Cardiac septum (tissue), 1 donor: ENCODE measurements at places on chromosomes 11 and 22. TPM values are rescaled to one million over a fixed set of nuclear protein-coding genes. Genes with fewer than 3 reads are reported as not detected.

SPON1 gene
- 6.2 TPM for total RNA-seq

CNTF gene
- 1.3 TPM for total RNA-seq

GAS2 gene
- total RNA-seq, result 14.3 TPM

PHLDB1 gene
- total RNA-seq, result 155 TPM

NCAM1 gene
- 472 TPM for total RNA-seq

RASSF7 gene
- total RNA-seq, result 2.6 TPM

ST14 gene
- total RNA-seq, result 0.65 TPM

ASCL2 gene
- not detected for total RNA-seq

DNAJB7 gene
- total RNA-seq, result not detected

LGALS12 gene
- total RNA-seq, result 0.83 TPM

KLHDC7B gene
- total RNA-seq, result 0.08 TPM

DNA sequence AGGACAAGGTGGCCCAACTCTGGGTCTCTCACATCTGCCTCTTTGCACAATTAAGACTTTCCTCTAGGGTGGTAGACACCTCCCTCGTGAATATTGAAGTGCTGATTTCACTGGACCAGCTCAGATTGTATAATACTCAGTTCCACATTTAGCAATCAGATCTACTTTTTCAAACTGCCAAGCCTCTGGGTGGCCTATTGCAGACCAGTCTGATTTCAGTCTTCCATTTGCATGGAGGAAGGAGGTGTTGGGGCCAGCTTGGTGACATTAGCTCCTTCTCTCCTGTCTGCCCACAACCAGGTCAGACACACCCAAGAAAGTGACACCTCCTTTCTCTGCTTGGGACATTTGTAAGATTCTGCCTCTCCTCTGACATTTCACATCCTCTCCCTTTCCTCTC is 78.2 kb downstream of the PPFIBP2 start:
- DNase-seq, result peak; percentile 71

DNA sequence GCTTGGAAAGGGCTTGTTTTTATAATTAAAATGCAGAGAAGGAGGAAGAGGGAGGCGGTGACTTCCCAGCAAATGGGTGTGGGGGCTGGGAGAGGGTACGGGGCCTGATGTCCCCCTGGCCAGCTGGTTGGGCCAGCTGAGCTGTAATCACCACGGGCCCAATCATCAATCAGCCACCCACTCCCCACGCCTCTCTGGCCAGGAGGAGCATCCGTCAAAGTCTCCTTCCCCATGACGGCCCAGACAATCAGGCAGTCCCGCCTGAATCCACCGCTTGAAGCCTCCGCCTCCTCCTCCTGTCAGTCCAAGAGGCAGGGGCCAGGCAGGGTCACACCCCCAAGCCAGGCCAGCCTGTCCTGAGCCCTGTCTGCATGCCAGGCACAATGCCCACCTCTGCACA is 13.3 kb upstream of the CABP7 start:
- DNase-seq, result no peak

- DNase-seq, result no peak
Measured at GRCh38 chr22:42805998-42806830, 50.9 kb downstream of the ARFGAP3 start.

DNA sequence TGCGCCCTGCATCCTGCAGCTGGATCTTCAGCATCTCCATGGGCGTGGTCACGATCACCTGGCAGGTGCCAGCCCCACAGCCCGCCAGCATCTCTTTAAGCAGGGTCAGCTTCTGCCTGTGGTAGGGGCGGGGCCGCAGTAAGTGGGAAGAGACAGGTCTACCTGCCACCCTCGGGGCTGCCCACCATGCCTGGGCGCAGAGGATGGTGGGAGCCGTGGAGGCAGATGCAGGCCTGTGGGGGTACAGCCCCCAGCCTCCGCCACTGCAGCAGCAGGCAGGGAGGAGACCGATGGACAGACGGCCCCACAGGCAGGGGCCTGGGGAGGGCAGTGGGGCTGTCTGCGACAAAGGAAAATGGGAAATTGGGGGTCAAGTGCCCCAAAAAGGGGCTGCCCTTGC is 3.0 kb upstream of the CEND1 start:
- no peak for DNase-seq

- no peak for DNase-seq
Measured at GRCh38 chr11:102357116-102357515, 10.1 kb downstream of the BIRC2 start.

DNA sequence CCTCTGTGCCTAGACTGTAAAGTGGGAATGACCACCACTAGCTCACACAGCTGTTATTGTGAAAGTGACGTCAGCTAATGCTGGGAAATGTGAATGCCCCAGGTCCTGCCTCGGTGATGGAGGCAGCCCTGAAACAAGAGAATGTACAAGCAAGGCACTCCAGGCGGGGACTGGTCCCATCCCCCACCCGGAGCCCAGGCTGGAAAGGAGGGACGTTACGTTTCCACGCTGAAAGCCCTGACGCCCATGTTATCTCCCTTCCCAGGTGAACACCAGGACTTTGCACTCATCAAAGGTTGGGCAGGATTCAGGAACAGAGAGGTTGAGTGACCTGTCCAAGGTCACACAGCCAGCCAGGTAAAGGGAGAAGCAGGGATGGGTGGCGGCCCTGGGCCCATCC is 784 bp downstream of the SULT4A1 start:
- DNase-seq, result peak; percentile 46

DNA sequence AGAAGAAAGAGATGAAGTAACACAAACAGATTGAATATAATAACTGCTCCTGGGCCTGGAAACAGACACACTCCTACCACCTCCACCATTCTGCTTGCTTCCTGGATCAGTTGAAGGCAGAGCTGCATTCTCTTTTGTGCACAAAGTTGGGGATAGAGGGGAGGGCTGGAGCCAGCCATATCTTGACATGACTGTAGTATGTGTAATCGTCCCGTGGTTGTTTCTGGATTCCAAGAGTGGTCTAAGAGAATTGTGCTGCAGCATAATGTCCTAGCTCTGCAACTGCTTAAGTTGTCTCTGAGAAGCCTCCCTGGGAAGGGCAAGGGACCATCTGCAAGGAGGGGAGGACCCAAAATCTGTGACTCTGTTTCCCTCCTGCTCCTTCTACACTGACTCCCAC is 3.2 kb downstream of the CRY2 start:
- no peak for DNase-seq

GRCh38 chr11:47336595-47336994 is 15.9 kb downstream of the MYBPC3 start:
- DNase-seq, result no peak

DNA sequence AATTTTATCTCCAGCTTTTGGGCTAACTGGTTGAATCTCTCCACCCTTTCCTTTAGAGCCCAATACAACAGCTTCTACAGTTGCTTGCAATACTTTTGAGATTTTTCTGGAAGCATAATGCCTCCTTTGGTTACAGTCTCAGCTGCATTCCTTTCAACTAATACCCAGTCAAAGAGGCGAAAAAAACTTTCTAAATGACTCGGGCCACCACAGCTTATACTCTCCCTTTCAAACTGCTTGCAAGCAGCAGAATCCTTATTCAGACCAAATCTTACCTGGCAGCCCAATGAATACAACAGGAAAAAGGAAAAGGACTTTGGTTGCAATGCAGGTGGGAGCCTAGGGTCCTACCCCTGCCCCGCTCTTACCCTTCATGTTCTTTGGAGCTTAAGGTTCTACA is 15.8 kb downstream of the JAML start:
- DNase-seq, result no peak

GRCh38 chr11:131637469-131638175 is 267.2 kb downstream of the NTM start:
- no peak for DNase-seq

DNA sequence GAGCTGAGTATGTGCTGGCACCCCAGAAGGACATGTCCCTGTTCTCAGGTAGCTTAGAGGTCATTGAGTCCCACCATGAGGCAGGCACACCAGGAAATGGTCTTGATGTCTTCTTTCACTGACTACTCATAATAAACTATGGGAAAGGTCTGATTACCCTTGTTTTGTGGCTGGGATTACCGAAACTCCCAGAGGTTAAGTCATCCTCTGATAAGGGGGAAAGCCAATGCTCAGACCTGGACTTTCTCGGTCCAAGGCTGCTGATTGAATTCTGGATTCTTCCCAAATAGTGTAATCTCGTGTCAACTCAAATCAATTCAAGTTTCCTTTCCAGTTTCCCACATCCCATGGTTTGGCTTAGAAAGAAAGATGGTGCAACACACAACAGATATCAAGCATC is 3.7 kb upstream of the CD44 start:
- no peak for DNase-seq

GRCh38 chr11:73980001-73980961 is 2.4 kb downstream of the UCP2 start:
- peak; percentile 76 for DNase-seq

DNA sequence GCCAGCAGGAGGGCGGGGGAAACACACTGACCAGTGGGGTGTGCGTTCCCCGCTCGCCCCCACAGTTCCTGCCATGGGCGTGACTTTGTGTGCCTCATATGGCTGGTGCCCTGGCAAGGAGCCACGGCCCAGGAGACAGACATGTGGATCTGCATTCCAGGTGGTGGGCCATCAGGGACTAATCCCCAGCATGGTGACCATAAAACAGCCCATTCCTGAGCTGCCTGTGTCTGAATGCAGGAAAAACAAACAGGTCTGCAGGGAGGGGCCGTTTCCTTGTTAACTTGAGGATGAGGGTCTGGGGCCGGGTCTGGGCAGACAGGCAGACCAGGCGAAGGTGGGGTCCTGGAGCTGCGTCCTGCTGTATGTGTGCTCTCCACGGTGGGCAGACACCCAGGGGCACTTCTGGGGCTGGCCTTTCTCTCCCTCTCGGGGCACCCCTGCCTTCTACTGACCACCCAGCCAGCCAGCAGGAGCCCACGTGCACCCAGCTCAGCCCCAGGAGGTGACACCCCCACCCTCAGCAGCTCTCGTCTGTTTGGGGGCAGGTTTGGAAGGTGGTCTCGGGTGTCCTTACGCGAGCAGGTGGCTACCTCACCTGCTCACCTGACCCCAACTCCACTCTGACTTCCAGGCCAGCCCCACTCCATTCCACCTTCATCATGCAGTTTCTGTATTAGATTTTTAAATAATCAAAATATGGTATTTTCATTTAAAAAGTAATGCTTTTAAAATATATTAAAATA is 120.3 kb downstream of the KCNQ1OT1 start:
- peak; percentile 74 for DNase-seq

- peak; percentile 63 for DNase-seq
Measured at GRCh38 chr11:76824083-76824939, 36.4 kb upstream of the ACER3 start.

- no peak for DNase-seq
Measured at GRCh38 chr11:109752212-109752825, 330.3 kb downstream of the C11orf87 start.

GRCh38 chr22:49040111-49040510 is 787.6 kb downstream of the BRD1 start:
- no peak for DNase-seq
